ENCODE measurements at places on chromosomes 2 and 18.

- no peak for DNase-seq
Observed at GRCh38 chr18:64886995-64887394, 738.1 kb upstream of the LINC00305 start.

- no peak for DNase-seq
Observed at GRCh38 chr18:39190508-39190907, 1624.9 kb upstream of the CELF4 start.

GRCh38 chr2:154623819-154624218, 74.7 kb upstream of the KCNJ3 start:
- DNase-seq: no peak

DNA sequence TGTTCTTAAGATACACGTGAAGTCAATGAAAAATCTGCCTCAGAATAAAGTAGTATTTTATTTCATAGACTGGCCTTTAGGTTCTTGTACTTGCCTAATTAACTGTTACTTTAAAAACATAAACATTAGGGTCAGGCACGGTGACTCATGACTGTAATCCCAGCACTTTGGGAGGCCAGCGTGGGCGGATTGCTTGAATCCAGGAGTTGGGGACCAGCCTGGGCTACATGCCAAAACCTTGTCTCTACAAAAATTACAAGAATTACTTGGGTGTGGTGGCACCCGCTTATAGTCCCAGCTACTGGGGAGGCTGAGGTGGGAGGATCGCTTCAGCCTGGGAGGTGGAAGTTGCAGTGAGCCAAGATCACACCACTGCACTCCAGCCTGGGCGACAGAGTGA, 16.0 kb upstream of the SNORC start:
- no peak for DNase-seq

- DNase-seq: no peak
Observed at GRCh38 chr2:234286118-234286598, 210.7 kb downstream of the ARL4C start.

- no peak for DNase-seq
Observed at GRCh38 chr2:234995332-234996068, 43.7 kb downstream of the SH3BP4 start.

GRCh38 chr2:171514908-171515582, 7.2 kb upstream of the CYBRD1 start:
- DNase-seq: no peak

DNA sequence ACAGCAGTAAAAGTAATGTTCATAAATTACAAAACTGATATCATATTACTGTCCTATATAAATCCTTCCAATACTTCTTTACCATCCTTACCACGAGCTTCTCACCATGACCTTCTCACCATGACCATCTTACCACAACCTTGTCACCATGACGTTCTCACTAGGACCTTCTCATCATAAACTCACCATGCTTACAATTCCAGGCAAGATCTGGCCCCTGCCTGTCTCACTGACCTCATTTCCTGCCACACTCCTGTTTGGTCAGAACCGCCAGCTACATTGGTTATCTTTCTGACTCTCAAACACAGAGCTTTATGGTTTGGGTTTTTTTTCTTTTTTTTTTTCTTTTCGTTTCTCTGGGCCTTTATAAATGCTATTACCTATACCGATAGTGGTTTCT, 827.6 kb downstream of the RNF144A start:
- peak; percentile 37 for DNase-seq

DNA sequence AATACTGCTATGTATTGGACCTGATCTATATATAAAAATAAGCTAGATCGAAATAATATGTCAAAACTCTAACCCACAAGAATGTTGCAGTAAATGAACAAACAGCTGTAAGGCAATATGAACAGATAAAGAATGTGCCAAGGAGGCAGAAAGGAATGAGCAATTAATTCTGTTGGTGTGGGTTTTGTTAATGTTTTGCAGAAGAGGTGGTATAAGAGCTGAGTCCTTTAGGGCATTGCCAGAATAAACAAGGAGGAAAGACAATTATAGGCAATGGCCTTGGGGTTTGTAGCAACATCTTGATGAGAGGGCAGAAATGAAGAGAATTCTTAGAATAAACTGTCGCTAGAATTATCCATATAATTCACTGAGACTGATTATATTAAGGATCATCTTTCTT, 240.9 kb upstream of the GULP1 start:
- no peak for DNase-seq

- DNase-seq: peak; percentile 53
Observed at GRCh38 chr18:8389391-8390340, 219.6 kb upstream of the RAB12 start.

- DNase-seq: peak; percentile 29
Observed at GRCh38 chr2:230202430-230203109, 17.2 kb downstream of the SP110 start.

- DNase-seq: no peak
Observed at GRCh38 chr2:164890544-164890943, 48.9 kb upstream of the COBLL1 start.

DNA sequence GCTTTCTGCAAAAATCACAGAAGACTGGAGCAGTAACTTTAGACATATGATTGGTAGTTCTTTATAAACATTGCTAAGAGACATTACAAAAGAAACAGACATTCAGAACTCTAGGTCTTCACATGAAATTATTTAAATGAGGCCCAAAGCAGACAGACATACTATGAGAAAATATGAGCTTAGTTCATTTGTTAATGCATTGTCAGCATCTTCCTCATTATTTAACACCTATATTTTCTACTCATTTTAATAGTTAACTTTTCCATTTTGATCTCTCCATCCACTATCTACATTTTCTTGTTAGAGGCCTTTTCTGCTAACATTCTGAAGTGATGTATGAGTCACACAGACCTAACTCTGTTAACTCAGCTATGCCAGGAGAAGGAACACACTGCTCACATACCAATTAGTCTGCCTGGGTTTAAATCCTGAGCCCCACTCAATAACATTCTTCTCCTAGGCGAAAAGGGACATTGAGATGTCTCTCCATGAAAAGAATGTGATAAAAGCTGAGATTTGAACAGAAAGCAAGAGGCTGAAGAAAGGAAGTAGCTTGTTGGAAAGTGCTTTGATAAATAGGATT, 400.3 kb upstream of the PKDCC start:
- no peak for DNase-seq

DNA sequence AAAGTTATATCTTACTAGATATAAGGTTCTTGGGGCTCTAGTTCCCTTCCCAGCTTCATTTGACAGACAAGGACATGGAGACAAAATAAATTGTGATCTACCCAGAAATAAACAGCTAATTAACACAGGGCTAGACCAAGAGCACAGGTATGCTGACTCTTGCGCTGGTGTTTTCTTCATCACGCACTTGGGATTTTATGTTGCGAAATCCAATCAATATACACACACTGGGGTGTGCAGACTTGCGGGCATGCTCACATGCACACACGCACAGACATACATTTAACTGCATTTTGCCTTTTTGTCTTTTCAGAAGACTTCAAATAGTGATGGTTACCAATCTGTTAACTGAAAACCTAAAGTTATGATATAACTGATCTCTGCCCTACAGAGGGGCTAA, 91.2 kb downstream of the LRATD1 start:
- DNase-seq: no peak

DNA sequence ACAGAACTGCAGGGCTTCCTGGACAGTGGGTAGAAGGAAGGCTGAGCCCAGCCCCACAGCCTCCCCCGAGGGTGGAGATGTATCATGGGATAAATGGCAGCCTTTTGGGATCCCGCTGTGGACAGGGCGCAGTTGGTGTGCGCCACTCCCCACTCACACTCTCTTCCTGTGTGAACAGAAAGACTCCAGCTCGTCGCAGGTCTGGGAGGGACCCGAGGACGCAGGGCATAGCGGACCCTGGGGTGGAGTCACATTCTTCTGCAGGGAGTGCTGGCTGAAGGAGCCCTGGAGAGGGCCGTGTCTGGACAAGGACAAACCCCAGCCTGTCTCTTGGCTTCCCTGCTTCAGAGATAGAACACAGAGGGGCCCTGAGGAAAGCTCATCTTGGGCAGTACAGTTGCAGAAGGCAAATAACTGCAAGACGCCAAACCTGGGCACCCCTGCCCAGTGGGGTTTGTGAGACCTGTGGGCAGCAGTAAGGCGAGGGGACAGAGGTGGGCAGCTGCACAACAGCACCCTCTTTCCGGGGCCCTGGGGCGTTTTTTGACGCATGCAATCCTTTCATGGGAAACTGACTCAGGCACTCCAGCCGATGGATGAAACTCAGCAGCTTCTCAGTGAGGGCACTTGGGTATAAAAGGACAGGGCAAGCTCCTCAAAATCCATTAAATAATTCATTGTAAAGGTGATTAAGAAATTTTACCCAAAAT, 101.9 kb downstream of the USP40 start:
- DNase-seq: no peak

GRCh38 chr2:45683292-45683691, 31.8 kb downstream of the PRKCE start:
- DNase-seq: no peak

GRCh38 chr2:144496977-144497598, 22.8 kb downstream of the ZEB2 start:
- DNase-seq: no peak

DNA sequence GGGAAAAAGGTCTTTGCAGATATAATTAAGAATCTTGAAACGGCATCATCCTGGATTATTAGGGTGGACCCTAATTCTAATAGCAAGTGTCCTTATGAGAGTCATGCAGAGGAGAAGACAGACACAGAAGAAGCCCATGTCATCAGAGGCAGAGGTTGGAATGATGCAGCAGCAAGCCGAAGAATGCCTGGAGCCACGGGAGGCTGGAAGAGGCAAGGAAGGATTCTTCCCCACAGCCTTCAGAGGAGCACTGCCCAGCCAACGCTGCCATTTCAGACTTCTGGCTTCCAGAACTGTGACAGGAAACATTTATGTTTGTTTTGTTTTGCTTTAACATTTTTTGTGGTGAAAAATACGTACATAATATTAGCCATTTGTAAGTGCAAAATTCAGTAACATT, 72.3 kb downstream of the MCFD2 start:
- DNase-seq: no peak

- no peak for DNase-seq
Observed at GRCh38 chr2:79512442-79513401, at the start of gene CTNNA2. Gene CTNNA2, plus strand, starts transcription at chr2:79513051.

DNA sequence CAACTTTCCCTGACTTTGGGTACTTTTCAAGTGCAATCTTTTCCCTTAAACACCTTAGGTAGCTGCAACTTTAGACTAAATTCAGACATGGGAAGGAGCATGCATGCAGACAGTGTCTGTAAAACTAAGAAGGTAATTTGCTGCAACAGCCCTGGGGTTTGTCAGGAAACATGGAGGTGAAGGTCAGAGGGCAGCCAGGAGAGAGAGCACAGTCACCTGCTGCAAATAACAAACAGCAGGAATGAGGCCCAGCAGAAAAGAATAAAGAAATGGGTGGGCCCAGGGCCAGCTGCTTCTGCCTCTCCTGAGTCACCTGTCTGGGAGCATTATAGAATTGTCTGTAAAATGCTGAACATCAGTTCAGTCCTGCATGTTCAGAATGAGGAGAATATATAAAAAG, 35.2 kb downstream of the MTHFD2 start:
- no peak for DNase-seq

- DNase-seq: no peak
Observed at GRCh38 chr2:95351598-95351915, 51.0 kb upstream of the FAHD2A start.

DNA sequence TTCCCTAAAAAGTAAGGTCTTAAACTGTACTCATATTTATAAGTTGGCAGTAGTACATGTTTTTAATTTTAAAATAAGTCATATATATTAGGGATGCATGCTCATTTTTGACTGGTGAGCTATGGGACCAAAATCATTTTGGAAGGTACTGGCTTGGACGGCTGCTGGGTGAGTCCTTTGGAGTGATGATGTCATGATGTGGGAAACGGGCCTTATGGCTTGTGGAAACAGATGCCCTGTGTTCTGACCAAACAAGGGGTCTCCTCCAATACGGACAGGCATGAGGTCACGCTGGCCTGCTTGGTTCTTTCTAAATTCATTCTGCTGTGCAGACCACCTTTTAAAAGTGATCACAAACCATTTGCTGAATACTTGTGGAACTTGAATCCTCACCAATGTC, 109.2 kb upstream of the MGAT5 start:
- no peak for DNase-seq

- DNase-seq: no peak
Observed at GRCh38 chr2:27093430-27094352, 7.1 kb downstream of the KHK start.

DNA sequence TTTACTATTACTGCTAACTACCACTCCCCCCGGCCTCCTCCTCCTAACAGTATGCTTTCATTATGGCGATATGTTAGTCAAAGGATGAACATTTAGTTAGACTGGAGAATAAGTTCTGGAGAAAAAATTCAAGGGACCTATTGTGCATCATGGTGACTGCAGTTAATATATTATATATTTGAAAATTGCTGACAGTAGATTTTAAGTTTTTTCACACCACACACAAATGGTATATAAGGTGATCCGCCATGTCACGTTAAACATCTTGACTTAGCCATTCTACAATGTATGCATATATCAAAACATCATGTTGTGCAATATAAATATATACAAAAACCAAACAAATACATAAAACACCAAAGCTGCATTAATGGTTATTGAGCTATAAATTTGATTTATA, 873.7 kb downstream of the CNTNAP5 start:
- DNase-seq: no peak

DNA sequence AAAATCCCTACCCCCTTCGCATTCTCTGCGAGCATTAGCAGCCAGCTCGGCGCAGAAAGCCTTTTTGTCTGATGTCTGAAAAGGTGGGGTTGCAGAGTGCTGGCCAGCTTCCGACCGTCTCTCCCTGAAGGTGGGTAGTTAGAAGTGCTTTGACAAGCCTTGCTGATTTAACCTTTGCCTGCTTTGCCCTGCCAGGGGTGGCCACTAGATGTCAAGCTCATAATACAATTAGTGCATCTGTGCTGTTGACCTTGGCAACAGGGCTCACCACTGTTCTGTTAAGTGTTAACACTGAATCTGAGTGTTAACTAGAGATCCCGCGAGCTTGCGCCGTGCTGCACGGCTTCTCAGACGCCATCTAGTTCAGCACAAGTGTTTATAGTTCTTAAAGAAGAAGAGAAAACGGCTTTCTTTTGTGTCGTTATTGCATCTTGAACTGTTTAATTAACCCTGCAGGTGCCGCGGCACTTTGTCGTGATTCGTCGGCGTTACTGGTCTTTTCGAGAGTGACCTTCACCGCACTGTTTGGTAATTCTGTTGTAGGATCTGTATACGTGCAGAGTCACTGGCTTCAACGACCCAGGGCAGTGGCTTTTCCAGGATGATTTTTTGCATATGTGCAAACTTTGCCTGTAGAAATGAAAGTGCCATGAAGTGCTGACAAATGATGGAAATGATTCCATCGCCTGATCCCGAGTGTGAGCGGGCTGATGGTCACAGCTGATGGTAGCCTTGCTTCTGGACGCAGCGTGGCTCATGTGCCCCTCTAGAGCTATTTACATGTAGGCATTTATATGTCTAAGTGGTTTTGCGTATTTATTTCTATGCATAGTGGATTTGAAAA, 5.5 kb downstream of the SALL3 start:
- DNase-seq: no peak

Measured in stimulated activated CD4-positive, alpha-beta T cell treated with anti-CD3 and anti-CD28 coated beads, Interleukin-2, amount 100 ng/mL, for 24 hours (primary cell).